ENCODE measurements at places on chromosomes 4 and X. TPM values are rescaled to one million over a fixed set of nuclear protein-coding genes. Genes with fewer than 3 reads are reported as not detected.

The HSFX3 gene
- total RNA-seq, result not detected

The IL3RA gene
- total RNA-seq, result 0.35 TPM

The PARM1 gene
- 0.26 TPM for total RNA-seq

The PF4V1 gene
- total RNA-seq, result 1.6 TPM

The DDIT4L gene
- 0.13 TPM for total RNA-seq

The KCNIP4 gene
- total RNA-seq, result not detected

The PPARGC1A gene
- not detected for total RNA-seq

The XAGE1A gene
- not detected for total RNA-seq

The TNIP3 gene
- 1.2 TPM for total RNA-seq

- DNase-seq, result no peak
These were observed 139.7 kb downstream of the ELOVL6 start for GRCh38 chr4:110058677-110059076.

DNA sequence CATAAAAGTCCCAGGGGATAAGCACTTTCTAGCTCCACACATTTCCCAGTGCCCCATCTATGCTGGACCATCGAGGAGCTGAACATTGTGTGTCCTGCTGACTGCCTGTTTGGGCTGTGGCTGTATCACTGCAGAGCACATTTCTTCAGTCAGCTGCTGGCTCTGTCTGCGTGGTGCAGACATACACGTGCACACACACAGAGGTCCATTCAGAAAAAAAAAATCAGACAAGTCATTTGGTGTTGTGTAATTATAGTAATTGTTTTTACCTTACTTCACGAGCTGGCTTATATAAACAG is 1.1 kb upstream of the PDLIM3 start:
- no peak for DNase-seq

DNA sequence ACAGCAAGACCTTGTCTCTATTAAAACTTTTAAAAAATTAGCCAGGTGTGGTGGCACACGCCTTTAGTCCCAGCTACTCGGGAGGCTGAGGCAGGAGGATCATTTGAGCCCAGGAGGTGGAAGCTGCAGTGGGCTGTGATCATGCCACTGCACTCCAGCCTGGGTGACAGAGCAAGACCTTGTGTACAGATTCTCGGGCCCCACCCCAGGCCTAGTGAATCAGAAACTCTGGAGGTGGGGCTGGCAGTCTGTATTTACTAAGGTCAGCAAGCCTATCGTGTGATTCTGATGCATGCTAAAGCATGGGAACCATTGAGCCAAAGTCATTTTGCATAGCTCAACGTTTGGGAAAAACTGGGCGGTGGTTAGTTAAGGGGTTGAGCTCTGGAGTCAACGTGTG is 3.5 kb downstream of the S100G start:
- DNase-seq, result no peak

- DNase-seq, result no peak
These were observed 63.1 kb upstream of the NDP start for GRCh38 chrX:44036336-44036735.

DNA sequence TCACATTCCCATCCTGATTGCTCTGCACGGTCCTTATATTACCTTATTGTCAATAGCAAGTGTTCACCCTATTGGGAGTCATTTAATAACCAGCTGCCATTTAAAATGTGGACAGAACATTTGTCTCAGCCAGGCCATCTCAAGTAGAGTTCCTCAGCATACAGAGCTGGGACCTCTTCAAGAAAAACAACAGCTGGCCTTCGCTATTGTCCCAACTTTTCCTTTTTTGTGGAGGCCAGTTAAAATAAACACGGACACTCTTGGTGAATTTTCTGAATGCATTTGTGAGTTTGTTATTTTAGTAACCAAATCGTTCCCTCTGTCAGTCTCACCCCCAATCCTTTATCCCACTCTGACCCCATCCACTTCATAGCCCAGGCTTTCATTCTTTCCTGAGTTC is 395.3 kb upstream of the PITX2 start:
- DNase-seq, result no peak

GRCh38 chrX:69232945-69233344 is 67.7 kb upstream of the PJA1 start:
- DNase-seq, result no peak

DNA sequence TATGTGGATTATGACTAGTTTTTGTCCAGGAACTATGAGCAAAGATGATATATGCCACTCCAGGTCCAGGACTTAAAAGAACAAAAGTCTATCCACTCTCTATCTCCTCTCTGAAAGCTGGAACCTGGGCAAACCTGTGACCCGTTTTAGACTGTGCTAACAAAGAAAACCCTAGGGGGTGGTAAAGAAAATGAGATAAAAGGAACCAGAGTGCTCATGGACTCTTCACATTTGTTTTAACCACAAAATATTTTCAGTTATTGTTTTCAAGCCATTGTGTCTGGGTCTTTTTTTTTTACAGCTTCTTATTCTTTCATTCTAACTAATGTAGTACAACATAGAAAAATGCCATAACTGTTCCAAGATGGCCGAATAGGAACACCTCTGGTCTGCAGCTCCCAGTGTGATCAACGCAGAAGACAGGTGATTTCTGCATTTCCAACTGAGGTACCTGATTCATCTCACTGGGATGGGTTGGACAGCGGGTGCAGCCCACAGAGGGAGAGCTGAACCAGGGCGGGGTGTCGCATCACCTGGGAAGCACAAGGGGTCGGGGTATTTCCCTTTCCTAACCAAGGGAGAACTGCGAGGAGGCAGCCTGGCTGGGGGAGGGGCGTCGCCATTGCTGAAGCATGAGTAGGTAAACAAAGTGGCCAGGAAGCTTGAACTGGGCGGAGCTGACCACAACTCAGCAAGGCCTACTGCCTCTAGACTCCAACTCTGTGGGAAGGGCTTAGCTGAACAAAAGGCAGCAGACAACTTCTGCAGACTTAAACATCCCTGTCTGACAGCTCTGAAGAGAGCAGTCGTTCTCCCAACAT is 45.1 kb downstream of the CHM start:
- peak; percentile 1 for DNase-seq

DNA sequence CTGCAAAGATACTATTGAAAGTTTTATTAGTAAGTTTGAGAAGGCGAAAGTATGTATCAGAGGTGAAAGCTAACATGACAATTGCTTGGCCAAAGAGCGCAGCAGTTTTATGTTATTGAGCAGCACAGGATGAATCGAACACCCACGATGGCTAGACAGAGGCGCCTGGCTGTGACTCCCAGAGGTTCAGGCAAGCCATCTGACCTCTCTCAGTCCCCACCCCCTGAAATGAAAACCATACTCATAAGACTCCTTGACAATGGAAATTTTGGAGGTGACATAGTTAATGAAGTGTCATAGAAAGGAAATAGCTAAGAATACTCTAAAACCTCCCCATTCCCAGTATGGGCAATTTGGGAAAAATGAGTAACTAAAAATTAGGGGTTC is 70.6 kb downstream of the MGST2 start:
- no peak for DNase-seq

DNA sequence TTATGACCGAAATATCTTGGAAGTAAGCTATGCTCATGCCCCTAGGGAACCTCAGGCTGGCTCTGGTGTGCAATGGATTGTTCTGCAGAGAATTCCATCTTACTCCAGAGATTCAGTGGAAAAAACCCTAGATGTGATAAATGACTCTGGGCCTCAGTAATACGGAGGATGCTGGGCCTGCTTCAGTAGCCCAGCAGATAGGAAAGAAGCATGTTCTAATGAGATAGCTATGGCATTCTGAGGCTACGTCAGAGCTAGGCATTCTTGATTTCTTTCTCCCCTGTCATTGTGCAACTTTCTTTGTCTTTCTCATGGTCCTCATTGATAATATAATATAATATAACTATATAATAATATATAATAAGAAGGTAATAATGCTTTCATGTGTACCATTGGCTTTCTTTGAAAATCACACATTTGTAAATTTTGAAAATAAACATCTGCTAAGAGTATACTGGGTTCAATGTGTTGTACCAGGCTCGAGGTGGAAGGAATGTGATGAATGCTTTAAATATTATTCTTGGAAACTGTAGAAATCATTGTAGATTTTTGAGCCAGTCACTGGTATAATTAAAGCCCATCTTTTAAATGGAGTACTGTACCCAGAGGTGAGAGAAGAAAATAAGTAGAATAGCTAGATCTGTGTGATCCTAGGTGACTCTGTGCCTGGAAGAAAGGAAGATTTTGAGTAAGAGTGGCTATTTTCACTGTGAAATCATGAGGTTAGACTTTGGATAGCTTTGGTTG is 152.0 kb downstream of the IL15 start:
- no peak for DNase-seq

DNA sequence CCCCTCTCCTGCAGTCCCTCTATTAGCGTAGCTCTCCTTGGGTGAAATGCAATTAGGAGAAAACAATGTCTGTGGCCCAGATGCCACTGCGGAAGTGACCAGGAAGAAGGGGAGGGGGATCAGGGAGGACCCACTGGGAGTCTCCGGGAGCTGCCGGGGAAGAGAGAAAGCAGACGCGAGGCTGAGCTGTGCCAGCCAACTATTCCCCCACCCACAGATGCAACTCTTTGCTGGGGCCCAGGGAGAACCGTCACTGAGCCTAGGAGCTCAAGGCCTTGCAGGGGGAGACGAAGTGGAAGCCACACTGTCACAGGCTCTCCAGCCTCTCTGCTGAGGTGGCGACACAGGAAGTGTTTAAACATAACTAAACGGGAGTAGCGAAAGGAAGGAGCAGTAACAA is 149.2 kb downstream of the BCOR start:
- no peak for DNase-seq

GRCh38 chr4:183621875-183622274 is 37.1 kb downstream of the RWDD4 start:
- no peak for DNase-seq

- no peak for DNase-seq
These were observed 47.4 kb upstream of the AGA start for GRCh38 chr4:177489471-177490246.

DNA sequence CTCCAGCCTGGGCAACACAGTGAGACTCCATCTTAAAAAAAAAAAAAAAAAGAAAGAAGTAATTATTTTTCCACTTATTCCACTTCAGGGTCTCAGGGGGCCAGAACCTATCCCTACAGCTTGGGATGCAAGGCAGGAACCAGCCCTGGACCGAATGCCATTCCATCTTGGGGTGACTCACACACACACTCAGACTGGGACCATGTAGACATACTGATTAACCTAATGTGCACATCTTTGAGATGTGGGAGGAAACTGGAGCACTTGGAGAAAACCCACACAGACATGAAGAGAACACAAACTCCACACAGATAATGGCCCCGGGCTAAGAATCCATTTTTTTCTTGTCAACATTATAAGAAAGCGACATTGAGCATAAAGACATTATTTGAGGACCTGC is 132.5 kb downstream of the PTTG2 start:
- DNase-seq, result no peak

DNA sequence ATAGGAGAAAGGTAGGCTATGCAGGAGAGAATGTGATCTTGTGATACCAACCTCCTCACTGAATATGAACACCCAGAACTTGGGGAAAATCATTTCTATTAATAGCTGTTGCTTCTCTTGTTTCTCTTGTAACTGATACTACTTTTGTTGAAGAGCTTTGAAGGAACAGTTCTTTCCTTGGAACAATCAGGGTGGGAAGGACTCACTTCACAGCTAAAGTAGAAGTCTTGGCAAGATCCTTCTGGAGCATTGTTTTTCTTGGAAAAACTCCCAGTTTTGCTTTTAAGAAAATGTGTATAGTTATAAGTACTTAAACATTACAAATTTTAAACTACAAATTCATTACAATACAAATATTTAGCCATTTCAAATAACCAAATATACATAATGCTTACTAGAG is 19.1 kb upstream of the XK start:
- DNase-seq, result no peak

DNA sequence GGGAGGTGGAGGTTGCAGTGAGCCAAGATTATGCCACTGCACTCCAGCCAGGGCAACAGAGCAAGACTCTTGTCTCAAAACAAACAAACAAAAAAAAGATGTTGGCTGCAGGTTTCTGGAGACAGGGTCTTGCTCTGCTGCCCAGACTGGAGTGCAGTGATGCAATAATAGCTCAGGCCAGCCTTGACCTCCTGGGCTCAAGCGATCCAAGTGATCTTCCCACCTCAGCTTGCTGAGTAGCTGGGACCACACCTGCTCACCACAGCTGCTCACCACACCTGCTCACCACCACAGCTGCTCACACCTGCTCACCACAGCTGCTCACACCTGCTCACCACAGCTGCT is 29.9 kb upstream of the CPLX1 start:
- no peak for DNase-seq

GRCh38 chr4:6674500-6675149 is 19.1 kb upstream of the S100P start:
- peak; percentile 50 for DNase-seq

GRCh38 chr4:87974856-87975462 is 555 bp upstream of the SPP1 start:
- no peak for DNase-seq

DNA sequence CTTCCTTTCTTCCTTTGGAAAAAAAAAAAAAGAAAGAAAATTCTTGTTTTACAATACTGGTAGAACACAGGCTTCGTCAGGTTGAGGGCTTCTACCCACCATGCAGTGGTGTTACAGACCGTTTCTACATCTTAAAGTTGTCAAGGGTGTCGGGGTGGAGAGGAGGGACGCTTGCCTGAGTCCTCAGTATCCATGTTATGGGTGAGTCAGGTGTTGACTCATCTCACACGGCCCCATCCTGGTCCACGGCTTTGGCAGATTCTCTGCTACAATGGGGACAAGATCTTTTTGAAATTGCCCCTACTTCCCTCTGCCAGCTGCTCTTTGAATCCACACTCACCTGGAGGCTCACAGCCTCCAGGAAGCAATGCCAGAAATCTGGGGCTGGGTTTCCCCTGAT is 310.3 kb upstream of the ZFP42 start:
- no peak for DNase-seq

GRCh38 chr4:152014280-152014679 is 253.5 kb upstream of the GATB start:
- peak; percentile 35 for DNase-seq

- no peak for DNase-seq
These were observed 2.1 kb downstream of the GUCY1A1 start for GRCh38 chr4:155668707-155669220.

- DNase-seq, result no peak
These were observed 16.9 kb downstream of the STAP1 start for GRCh38 chr4:67575232-67576058.

DNA sequence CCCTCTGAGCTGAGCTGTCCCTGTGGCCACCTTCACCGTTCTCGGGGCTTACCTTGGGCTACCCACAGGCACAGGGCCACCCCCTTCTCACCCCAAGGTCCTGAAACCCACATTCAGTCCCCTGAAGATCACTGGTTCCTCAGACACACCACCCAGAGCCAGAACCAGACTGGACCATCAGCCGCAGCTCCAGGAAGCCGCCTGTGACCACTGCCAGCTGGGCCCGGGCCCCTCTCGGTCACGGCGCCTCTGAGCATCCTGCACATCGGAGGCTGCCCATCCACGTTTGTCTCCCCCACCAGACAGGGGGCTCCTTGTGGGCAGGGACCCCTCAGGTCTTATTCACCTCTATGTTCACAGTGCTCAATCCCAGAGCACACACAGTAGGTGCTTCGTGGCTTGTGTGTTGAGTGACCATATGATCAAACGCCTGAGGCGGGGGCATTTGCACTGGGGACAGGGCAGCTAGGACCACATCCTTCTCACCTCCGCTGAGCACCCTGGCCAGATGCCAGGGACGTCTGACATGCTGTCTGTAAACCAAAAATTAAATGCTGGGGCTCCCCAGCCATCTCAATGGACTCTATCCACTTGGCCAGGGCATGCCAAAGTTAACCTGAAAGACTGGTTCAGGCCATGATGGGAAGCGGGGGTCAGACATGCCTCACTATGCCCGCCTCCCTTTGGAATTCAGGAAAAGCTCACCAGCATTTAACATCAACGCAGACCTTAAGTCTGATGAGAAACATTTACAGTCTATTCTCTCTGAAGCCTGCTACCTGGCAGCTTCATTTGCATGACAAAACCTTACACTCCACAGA is 109.4 kb upstream of the AFAP1 start:
- no peak for DNase-seq

Measured in T-cell (primary cell).